ENCODE measurements at places on chromosomes 4 and X.

- no peak for DNase-seq
Measured at GRCh38 chrX:31397119-31397518, 325.3 kb upstream of the FTHL17 start.

DNA sequence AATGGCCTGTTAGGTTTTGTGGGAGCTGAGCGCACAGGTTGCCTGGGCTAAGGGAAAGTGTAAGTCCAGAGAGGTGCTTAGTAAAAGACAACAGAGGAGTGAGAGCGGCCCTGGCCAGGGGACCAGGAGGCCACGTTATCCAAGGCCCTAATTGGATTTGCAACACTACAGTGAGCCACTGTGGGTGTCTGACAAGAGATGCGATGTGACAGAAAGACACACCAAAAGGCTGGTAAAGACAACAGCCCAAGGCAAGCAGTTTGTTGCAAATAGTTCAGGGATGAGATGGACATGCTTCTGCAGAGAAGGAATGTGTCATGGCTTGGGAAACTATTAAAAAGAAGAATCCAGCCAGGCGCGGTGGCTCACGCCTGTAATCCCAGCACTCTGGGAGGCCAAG lies 162.7 kb upstream of the KIT start:
- DNase-seq, result no peak

- peak; percentile 9 for DNase-seq
Measured at GRCh38 chr4:144611850-144612249, 34.1 kb upstream of the HHIP start.

DNA sequence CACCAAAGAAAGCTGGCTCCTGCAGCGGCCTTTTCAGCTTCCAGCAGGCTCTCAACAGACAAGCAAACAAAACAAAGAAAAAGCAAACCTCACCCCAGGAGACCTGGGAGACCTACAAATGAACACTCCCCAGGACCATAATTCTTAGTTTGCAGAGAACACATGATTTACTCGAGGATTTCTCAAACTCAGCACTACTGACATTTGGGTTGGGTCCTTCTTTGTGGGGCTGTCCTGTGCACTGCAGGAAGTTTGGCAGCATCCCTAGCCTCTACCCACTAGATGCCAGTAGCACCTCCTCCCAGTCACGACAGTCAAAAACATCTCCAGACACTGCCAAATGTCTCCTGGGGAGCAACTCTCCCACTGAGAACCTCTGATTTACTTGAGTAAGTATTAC lies 21.9 kb downstream of the APOO start:
- no peak for DNase-seq

DNA sequence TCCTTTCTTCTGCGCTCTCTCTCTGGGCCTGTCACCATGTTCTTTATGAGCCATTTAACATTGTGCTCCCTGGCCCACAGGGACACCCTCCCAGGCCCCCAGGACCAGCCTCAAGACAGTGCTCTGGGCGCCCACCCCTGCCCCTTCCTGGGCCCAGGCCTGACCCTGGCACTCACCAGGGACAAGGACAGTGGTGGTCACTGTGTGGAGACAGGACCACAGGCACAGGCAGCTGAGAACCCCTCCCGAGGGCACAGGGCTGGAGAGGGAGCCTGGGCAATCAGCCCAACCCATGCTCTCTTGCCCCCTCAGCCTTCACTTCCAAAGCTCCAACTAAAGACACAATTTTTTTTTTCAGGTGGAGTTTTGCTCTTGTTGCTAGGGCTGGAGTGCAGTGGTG lies 218.2 kb upstream of the PSAPL1 start:
- DNase-seq, result no peak

DNA sequence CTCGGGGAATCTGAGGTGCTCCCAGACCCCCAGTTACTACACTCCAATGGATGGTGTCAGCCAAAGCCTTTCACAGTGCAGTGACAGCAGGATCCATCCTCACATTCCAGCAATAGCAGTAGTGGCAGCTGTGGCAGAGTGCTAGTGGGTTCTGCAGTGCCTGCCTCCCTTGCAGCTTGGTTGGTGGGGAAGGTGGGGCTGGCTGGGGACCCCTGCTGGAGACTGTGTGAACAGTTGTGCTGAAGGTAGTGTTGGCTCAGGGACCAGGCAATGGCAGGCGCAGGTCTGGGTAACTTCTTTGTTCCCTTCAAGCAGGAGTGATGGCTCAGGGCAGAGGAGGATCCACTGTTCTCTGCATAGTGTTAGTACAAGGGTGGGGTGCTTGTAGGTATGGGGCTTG lies 343.7 kb upstream of the TRAM1L1 start:
- DNase-seq, result no peak

- no peak for DNase-seq
Measured at GRCh38 chr4:110361921-110362320, 114.0 kb upstream of the ENPEP start.

GRCh38 chr4:152606753-152607152 lies 70.9 kb upstream of the FBXW7 start:
- DNase-seq, result no peak

DNA sequence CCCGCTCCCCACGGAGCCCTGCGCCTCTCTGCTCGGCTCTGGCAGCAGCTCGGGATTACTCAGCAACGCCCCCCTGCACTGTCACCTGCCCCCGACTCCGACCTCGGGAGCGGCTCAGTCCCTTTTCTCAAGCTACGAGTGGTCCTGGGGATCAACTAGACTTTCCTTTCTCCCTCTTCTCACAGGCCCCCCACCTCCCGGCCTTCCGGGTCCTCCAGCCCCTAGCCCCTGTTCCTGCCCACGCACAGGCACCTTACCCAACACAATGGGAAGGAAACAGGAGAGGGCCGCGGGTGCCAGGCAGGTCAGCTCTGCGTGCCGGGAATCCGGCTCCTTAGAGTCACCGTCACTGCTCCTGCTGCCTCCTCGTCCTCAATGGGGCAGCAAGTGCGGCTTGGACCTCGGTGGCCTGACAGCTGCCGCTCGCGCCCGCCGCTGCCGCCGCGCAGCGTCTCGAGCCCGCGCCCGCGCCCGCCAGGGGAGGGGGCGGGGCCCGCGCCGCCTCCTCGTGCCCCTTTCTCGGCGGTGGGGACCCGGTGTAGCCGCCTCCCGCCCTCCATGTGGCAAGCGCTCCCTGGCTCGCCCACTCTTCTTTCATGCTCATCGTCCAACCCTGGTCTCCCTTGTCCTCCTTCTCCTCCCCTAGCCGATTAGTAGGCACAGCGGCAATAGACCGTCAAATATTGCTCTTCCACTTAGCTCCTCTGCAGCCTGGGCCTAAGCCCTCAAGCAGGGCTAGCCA lies at the start of gene RAB9B:
TSS of gene RAB9B (minus strand) at position 455 of the 742 bp plus-strand sequence. CDS start 6,473 bp downstream, outside the sequence.
- peak; percentile 68 for DNase-seq

GRCh38 chr4:35652197-35652596 lies 592.1 kb downstream of the ARAP2 start:
- DNase-seq, result no peak

GRCh38 chr4:125517831-125518230 lies 203.1 kb downstream of the FAT4 start:
- no peak for DNase-seq

- DNase-seq, result no peak
Measured at GRCh38 chr4:34202154-34202553, 2042.2 kb downstream of the ARAP2 start.

DNA sequence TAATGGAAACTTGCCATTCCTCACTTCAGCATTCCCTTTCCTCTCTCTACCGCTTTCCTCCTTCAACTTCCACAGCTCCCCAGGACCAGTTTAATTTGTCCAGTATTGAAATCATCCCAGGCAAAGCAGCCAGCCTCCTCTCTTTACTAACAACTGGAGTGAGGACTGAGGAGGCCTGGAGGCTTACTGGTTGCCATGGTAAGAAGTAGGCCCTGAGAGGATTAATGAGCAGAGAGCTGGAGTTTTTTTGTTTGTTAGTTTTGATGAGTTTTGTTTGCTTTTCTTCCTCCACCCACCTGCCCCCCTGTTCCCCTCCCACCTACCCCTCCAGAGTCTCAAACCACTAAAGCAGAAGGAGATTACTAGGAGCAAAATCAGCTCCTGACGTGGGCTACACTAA lies 29.5 kb upstream of the PLP1 start:
- no peak for DNase-seq

GRCh38 chr4:31682796-31683195 lies 962.6 kb downstream of the PCDH7 start:
- no peak for DNase-seq

- no peak for DNase-seq
Measured at GRCh38 chr4:21032089-21032645, 331.9 kb downstream of the PACRGL start.

GRCh38 chrX:120741452-120741851 lies 111.6 kb upstream of the C1GALT1C1 start:
- DNase-seq, result no peak

GRCh38 chr4:71303287-71303686 lies 35.5 kb upstream of the SLC4A4 start:
- no peak for DNase-seq

- DNase-seq, result no peak
Measured at GRCh38 chr4:158217763-158218162, 7.5 kb downstream of the TMEM144 start.

DNA sequence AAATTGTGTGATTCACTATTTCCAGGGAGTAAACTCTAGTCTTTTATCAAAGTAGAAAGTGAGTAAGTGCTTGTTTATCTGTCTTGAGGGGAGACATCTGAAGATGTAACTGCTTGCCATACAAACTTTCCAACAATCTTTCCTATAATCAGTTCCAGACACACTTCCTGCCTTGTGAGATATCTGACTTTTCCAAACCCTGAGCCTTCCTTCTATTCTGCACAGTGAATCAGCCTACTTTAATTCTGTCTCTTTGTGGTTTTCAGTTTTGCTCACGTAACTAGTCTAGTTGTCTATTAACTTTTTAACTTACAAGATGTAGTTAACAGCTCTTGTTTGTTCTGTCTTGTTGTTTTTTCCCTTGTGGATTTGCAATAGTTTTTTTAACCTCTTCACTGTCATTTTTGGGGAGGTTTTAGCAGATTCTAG lies 947.8 kb downstream of the C4orf33 start:
- DNase-seq, result no peak

DNA sequence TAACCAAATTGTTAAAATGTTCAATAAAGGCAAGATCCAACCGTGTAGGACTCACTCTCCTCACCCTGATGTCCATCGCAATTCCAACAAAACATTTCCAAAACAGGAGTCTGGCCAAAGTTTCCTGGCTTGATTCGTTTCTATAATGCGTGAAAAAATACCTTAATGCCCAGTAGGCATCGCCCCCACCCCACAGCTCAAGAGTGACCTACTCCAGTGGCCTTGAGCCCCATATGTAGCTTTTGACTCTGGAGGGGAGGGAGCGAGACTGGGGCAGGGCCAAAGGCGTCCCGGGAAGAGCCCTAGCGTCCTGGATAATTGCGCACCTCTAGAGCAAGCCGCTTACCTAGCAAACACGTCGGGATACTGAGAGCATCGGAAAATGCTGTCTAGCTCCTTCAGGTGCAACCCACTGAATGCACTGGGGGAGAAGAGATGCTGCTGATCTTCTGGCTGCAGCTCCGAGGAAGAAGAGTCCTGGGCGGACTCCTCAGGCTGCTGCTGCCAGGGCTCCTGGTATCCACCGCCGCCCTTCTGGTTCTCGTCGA lies 55.6 kb upstream of the NKAP start:
- DNase-seq, result no peak

- DNase-seq, result no peak
Measured at GRCh38 chr4:87811977-87812376, 12.6 kb downstream of the IBSP start.

- no peak for DNase-seq
Measured at GRCh38 chrX:135436966-135437866, 15.5 kb downstream of the SMIM10L2A start.

DNA sequence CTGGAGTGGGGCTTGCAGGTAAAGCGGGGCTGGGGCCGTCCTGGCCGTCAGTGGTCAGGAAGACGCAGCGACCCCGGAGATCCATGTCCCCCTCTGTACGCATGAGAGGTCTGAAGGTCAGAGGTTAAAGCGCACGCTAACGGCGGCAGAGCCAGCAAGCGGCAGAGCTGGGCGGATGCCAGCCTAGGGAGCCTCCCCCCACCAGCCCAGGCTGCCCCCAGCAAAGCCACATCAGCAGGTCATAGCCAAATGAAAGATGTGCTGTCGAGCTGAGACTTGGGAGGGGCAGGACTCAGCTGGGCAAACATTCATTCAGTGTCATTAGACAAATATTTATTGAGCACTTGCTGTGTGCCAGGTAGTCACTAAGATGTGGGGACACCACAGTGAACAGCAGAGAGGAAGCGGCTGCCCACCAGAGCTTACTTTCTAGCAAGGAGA lies 593 bp upstream of the JAKMIP1 start:
- DNase-seq, result no peak

DNA sequence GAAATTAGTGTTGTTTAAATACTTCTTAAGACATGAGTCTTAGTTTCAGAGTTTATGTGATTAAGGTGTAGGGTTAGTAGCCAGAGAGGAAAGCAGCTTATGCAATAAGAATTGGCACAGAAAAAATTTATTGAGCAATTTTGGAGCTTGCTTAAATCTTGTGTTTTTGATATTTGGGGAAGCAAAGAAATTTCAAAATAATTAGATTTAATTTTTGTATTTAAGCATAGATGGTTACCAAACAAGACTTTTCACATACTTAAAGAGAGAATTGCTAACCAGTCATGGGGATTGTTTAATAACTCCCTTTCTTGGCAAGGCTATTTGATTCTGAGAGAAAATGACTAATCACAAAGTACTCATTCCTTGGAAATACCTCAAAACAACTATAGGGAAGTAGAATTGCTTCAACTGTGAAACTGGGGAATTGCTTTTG lies 202.0 kb upstream of the GRID2 start:
- DNase-seq, result no peak

GRCh38 chr4:47531241-47531953 lies 46.3 kb downstream of the ATP10D start:
- peak; percentile 41 for DNase-seq

DNA sequence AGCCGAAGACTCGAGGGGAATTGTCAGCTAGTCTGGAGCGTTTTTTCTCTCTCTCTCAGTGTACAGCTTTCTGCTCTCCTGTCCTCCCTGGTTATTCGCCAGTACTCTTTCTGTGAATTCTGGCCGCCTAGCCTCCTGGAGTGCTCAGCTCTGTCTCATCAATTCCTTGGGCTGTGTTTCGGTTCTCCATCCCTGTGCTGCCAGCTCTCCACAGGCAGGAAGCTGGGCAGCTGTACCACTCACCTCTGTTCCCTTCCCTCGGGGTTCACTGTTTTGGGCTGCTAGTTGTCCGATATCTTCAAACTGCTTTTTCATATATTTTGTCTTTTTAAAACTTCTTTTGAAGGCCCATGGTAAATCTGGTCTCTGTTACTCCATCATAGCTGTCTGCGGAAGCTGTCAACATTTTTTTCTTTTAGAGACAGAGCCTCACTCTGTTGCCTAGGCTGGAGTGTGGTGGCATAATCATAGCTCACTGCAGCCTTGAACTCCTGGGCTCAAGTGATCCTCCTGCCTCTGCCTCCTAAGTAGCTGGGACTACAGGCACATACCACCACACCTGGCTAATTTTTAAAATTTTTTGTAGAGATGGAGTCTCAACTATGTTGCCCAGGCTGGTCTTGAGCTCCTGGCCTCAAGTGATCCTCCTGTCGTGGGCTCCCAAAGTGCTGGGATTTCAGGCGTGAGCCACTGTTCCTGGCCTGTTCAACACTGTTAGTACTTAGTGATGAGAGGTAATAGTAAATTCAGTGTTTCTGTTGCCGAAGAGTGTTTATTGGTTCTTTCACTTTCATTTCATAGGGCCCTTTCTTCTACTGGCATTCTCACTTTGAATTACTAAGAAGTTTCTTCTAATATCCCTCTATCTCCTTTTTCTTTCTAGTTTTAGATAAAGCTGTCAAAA lies 18.6 kb downstream of the ZCCHC4 start:
- DNase-seq, result no peak

Measured in transverse colon (tissue), 4 donors.